ENCODE measurements at places on chromosomes 6 and 20. TPM values are rescaled to one million over a fixed set of nuclear protein-coding genes. Genes with fewer than 3 reads are reported as not detected.

GRCh38 chr6:142279350-142280180, 22.2 kb upstream of the ADGRG6 start:
- no peak for DNase-seq

- no peak for DNase-seq
Measured at GRCh38 chr6:165439928-165440554, 130.6 kb upstream of the C6orf118 start.

- DNase-seq, result no peak
Measured at GRCh38 chr6:80182308-80182707, 75.8 kb downstream of the BCKDHB start.

- DNase-seq, result no peak
Measured at GRCh38 chr20:34768096-34768495, 57.4 kb downstream of the NCOA6 start.

GRCh38 chr6:144259986-144260385, 25.1 kb upstream of the UTRN start:
- no peak for DNase-seq

DNA sequence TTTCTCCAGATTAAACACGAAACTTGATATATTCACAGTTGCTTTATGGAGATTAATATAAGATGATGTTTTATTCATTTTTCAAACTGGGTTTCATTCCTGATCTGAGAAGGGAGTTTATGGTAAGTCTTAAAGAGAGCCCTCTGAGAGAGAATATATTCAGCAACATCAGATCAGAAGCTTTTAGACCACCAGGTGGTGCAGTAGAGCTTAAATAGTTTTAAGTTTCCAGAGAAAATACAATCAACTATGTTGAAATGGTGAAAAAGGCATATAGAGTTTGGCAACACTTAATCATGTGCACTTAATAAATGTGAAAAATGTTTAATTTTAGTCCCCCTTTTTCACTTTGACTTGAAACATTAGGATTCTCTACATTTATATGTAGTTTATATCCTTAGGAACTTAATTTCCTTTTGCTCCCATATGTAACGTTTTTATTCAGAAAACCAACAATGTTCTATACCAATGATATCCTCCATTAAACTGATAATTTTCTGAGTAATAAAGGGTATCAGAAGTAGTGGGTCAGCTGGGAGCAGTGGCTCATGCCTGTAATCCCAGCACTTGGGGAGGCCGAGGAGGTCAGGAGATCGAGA, 86.4 kb upstream of the CLDN20 start:
- DNase-seq, result no peak

DNA sequence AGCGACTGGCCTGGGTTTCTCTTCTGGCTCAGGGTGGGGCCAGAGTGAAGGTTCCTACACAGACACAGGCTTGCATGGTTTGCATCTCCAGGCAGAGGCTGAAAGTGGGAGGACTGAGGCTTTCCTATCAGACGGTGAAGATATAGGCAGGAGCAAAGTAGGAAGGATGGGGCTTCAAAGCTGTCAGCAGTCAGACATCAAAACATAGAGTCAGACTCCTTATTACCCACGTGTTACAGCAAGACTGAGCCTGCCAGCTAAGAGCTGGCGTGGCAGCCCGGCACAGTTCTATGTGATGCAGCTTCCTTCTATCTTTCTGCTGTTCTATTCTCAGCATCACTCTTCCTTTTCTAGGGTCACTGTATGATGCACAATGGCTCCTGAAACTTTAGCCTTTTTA, 445.1 kb downstream of the DOK5 start:
- DNase-seq, result no peak

OR2B6 gene
- total RNA-seq, result not detected

APOBEC2 gene
- total RNA-seq, result 0.61 TPM

SAPCD1 gene
- 3.7 TPM for total RNA-seq

GCLC gene
- total RNA-seq, result 29.1 TPM
